IMR-90 (cell line): ENCODE measurements at places on chromosomes 13 and 19. TPM values are rescaled to one million over a fixed set of nuclear protein-coding genes. Genes with fewer than 3 reads are reported as not detected.

The MBNL2 gene
- 24.8 and 26.9 TPM in 2 replicates for polyA plus RNA-seq

DNA sequence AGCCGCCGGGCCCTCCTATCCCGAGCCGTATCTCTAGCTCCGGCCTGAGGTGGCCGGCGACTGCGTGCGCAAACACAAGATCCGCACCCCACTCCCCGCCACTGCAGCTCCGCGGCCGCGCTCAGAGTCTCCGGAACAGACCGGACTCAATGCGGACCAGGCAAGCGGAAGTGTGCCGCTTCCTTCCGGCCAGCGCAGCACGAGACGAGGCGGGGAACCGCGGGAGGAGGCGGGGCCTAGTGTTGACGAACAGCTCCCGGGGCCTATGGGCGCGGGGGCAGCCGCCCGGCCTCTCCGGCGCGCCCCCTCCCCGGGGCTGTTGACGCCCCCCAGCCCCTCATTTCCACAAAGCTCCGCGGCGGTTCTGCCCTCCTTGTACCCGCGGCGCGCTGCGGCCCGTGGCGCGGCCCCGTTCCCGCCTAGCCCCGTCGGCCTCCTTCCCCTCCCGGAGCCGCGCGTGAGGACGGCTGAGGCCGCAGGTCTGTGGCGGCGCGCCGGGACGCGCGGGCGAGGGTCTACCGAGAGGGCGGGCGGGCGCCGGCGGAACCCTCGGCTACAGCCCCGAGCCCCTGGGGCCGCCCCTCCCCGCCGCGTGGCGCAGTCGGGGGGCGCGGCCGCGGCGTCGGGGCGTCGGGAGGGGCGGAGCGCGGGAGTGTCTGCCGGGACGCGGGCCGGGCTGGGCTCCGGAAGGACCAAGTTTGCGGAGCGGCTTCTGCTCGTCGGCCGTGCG, at the start of gene DPY19L3:
TSS of gene DPY19L3 (plus strand) at position 340 of the 730 bp plus-strand sequence. CDS start 2,484 bp downstream, outside the sequence.
- H3K36me3 ChIP-seq = peaks cover 5% of the 10 kb centered on the region
- H3K27ac ChIP-seq = peak within 1 kb of the TSS; percentile 96
- H3K4me3 ChIP-seq = peak within 1 kb of the TSS; percentile 82

GRCh38 chr13:29883941-29884518, 33.6 kb upstream of the UBL3 start:
- peaks cover 2% of the 10 kb centered on the region; the same call in 1 of the 2 replicates for H3K27me3 ChIP-seq
- no peaks in the 10 kb centered on the region for H3K36me3 ChIP-seq
- peaks cover 3% of the 10 kb centered on the region; the same call in 1 of the 2 replicates for H3K4me1 ChIP-seq

DNA sequence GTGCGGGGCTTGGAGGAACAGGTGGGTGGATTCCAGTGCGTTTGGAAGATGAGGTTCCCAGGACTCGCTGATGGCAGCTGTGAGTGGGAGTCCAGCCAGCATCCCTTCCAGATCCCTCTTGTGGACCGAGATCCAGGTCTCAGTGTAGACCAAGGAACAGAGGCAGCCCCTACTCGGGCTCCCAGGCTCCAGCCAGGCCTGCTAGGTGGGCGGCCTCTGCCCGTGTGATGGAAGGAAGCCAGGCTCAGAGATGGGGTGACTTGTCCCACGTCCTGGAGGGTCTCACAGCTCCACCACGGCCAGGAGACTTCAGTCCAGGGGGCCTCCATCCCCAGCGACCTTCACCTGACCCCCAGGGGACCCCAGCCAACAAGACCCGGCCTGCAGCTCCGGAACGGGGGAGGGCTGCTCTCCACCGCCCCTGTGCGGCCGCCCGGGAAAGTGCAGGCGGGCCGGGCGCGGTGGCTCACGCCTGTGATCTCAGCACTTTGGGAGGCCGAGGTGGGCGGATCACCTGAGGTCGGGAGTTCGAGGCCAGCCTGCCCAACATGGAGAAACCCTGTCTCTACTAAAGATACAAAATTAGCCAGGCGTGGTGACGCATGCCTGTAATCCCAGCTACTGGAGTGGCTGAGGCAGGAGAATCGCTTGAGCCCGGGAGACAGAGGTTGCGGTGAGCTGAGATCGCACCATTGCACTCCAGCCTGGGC, 729 bp upstream of the MADCAM1 start:
- H3K36me3 ChIP-seq = no peaks in the 10 kb centered on the region
- peak; percentile 39 for DNase-seq
- H3K4me1 ChIP-seq = no peaks in the 10 kb centered on the region; the same call in 1 of the 2 replicates
- H3K27me3 ChIP-seq = peaks cover 32% of the 10 kb centered on the region
- no peak overlapping the region for H3K27ac ChIP-seq

The CDC42EP5 gene
- 25.3 and 45.3 TPM in 2 replicates for polyA plus RNA-seq

The GFY gene
- polyA plus RNA-seq = not detected in 2 replicates

DNA sequence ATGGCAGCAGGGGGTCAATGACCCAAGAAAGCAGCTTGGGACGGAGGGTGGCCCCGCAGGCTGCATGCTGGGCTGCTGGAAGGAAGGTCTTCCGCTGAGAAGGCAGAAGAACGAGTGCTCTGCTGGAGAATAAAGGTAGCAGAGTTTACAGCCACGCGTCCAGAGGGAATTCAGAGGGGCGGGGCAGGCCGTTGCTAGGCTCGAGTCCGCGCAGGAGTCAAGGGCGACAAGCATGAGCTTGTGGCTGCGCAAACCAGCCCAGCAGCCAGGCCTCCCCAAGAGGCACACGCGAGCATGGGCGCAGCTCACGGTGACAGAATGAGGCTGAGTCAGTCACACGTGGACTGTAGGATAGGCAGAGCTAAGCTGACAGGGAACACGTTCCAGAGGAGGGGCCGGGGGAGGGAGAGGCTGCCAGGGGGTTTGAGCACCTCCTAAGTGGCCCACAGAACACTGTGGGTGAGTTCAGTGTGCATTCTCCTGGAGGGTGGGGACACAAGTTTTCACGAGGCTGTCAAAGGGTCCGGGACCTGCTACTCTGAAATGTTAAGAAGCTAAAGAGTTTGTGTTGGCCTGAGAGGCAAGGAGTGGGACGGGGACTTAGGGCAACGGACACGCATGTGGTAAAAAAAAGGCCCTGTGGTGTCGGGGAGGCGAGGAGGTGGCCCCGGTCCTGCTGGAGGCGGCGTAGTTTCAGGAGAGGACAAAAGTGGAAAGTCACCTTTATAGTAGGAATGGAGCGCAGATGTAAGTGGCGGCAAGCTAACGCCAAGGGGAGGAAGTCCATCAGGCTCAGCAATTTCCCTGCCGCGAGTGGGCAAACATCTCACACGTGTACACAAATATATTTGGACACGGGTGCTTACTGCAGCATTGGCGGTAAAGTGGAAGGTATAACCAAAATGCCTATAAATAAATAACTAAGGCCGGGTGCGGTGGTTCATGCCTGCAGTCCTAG, 17.7 kb downstream of the RFX2 start:
- no peaks in the 10 kb centered on the region for H3K36me3 ChIP-seq
- peak; percentile 88 for DNase-seq
- no peaks in the 10 kb centered on the region for H3K27me3 ChIP-seq
- peak overlapping the region; percentile 77 for H3K27ac ChIP-seq
- peaks cover 21% of the 10 kb centered on the region for H3K4me1 ChIP-seq
- H3K4me3 ChIP-seq = peak overlapping the region; percentile 34

- no peaks in the 10 kb centered on the region for H3K36me3 ChIP-seq
- H3K4me3 ChIP-seq = no peak overlapping the region
- H3K27me3 ChIP-seq = peaks cover 2% of the 10 kb centered on the region; the same call in 1 of the 2 replicates
- no peaks in the 10 kb centered on the region for H3K4me1 ChIP-seq
- no peak overlapping the region for H3K27ac ChIP-seq
Measured at GRCh38 chr13:111429064-111429558, 108.7 kb downstream of the TEX29 start.

GRCh38 chr19:31908496-31909225, 436.7 kb upstream of the ZNF507 start:
- no peak for DNase-seq
- H3K36me3 ChIP-seq = no peaks in the 10 kb centered on the region
- no peaks in the 10 kb centered on the region for H3K27me3 ChIP-seq
- no peak overlapping the region for H3K27ac ChIP-seq
- no peak overlapping the region for H3K4me3 ChIP-seq
- H3K4me1 ChIP-seq = no peaks in the 10 kb centered on the region

DNA sequence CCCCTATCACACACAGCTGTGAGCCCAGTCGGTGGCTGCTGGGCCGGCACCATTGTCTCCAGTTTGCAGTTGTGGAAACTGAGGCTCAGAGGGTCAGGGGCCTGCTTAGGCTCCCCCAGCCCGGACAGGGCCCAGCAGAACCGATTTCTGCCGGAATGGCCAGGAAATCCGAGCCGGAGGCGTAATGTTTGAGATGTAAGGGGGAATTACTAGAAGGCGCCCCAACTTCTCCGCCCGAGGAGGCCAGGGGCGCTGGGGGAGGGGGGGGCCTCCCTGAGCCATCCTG, 962 bp downstream of the KISS1R start:
- peaks cover 8% of the 10 kb centered on the region for H3K4me1 ChIP-seq
- no peak overlapping the region for H3K27ac ChIP-seq
- peaks cover 38% of the 10 kb centered on the region for H3K27me3 ChIP-seq
- no peak overlapping the region for H3K4me3 ChIP-seq

The SLC10A2 gene
- polyA plus RNA-seq = not detected in 2 replicates

DNA sequence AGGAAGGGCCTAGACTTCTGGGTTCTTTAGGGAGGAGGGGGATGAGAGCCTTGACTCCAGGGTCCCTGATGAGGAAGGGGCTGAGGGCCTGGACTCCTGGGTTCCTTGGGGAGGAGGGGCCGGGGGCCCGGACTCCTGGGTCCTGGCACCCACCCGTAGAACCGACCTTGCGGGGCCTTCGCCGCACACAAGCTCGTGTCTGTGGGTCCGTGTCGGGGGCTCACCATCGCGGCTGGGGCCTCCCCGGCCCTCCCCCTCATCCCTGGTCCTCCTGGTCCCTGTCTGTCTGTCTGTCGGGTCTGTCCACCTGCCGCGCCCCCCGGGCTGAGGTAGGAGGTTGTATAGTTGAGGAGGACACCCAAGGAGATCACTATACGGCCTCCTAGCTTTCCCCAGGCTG, 662 bp upstream of the SPACA6 start:
- H3K36me3 ChIP-seq = peaks cover 43% of the 10 kb centered on the region
- peak overlapping the region; percentile 99; the same call in 1 of the 2 replicates for H3K27ac ChIP-seq
- H3K4me1 ChIP-seq = peaks cover 14% of the 10 kb centered on the region

- H3K4me3 ChIP-seq = peak overlapping the region; percentile 47; the same call in 1 of the 2 replicates
- no peak overlapping the region for H3K27ac ChIP-seq
- no peaks in the 10 kb centered on the region for H3K27me3 ChIP-seq
- DNase-seq = no peak
- H3K4me1 ChIP-seq = no peaks in the 10 kb centered on the region
Measured at GRCh38 chr19:4303819-4304537, 420 bp upstream of the FSD1 start.

GRCh38 chr19:6767081-6767356, 216 bp downstream of the SH2D3A start:
- DNase-seq = no peak
- H3K4me3 ChIP-seq = no peak overlapping the region
- no peaks in the 10 kb centered on the region for H3K4me1 ChIP-seq
- H3K27ac ChIP-seq = no peak overlapping the region
- no peaks in the 10 kb centered on the region for H3K36me3 ChIP-seq
- no peaks in the 10 kb centered on the region; the same call in 1 of the 2 replicates for H3K27me3 ChIP-seq

DNA sequence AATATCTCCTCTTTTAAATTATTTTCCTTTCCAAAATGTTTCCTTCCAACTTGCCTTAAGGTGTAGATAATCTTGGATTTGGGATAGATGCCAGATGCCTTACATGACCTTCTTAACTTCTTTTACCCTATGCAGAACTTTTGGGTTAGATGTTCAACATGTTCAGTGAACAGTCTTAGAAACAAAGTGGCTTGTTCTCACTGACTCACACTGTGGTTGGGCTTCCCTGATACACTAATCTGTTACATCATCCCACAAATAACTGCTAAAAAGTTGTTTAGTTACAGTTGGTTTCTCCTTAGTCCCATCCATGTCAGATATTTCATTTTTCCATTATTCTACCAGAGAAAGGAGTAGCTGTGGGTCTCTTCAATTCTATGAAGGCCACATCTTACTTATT, 2638.2 kb downstream of the PCDH9 start:
- peak; percentile 61 for DNase-seq
- H3K4me3 ChIP-seq = no peak overlapping the region
- no peaks in the 10 kb centered on the region for H3K4me1 ChIP-seq
- no peak overlapping the region for H3K27ac ChIP-seq

DNA sequence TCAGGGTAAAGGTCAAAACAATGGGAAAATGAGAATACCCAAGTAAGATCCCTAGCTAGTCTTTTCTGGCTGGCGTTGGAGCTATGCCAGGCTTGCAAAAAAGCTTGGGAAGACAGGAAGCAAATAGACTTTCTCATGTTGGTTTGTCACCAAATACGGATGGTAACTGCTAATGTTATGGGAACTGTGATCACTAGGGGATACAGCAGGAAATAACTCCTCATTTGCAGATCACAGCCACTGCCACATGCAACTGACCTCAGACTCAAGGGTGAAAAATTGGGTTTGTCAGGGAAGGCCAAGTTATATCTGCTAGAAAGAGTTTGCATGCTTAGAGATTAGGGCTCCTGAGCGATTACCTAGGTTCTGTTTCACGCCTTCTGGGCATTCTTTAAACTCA, 162.9 kb downstream of the NHLRC3 start:
- no peak for DNase-seq
- no peaks in the 10 kb centered on the region for H3K36me3 ChIP-seq
- H3K27ac ChIP-seq = no peak overlapping the region
- no peaks in the 10 kb centered on the region for H3K4me1 ChIP-seq

The CLIP3 gene
- polyA plus RNA-seq = 24.4 and 28.7 TPM in 2 replicates

The CGB8 gene
- 0.47 and 0.48 TPM in 2 replicates for polyA plus RNA-seq

The GJB2 gene
- 0.09 and 0.17 TPM in 2 replicates for polyA plus RNA-seq

GRCh38 chr19:13905634-13906520, at the start of the genes BRME1 and CC2D1A:
Gene BRME1 (minus strand): TSS chr19:13906117. CDS start chr19:13904892, 1,225 bp downstream.
Gene CC2D1A (plus strand): TSS chr19:13906201. CDS start chr19:13906442, 241 bp downstream.
- no peaks in the 10 kb centered on the region; the same call in 1 of the 2 replicates for H3K4me1 ChIP-seq
- peak within 1 kb of the TSS; percentile 79 for H3K27ac ChIP-seq
- peak within 1 kb of the TSS; percentile 97 for H3K4me3 ChIP-seq
- H3K36me3 ChIP-seq = peaks cover 7% of the 10 kb centered on the region

- no peak overlapping the region for H3K27ac ChIP-seq
- H3K27me3 ChIP-seq = peaks cover 8% of the 10 kb centered on the region
- H3K4me3 ChIP-seq = no peak overlapping the region
- no peaks in the 10 kb centered on the region for H3K4me1 ChIP-seq
Measured at GRCh38 chr13:27853861-27854260, 61.6 kb downstream of the GSX1 start.

GRCh38 chr13:25171517-25172302, at the start of gene AMER2:
Gene AMER2 (minus strand): TSS chr13:25172288. CDS start chr13:25171619, 669 bp downstream.
- H3K27me3 ChIP-seq = peaks cover 50% of the 10 kb centered on the region
- peak within 1 kb of the TSS; percentile 22; the same call in 1 of the 2 replicates for H3K4me3 ChIP-seq
- no peaks in the 10 kb centered on the region; the same call in 1 of the 2 replicates for H3K4me1 ChIP-seq
- H3K36me3 ChIP-seq = no peaks in the 10 kb centered on the region
- H3K27ac ChIP-seq = no peak within 1 kb of the TSS

The ZNF888 gene
- polyA plus RNA-seq = 0.50 and 0.82 TPM in 2 replicates

The FPR2 gene
- polyA plus RNA-seq = not detected in 2 replicates

DNA sequence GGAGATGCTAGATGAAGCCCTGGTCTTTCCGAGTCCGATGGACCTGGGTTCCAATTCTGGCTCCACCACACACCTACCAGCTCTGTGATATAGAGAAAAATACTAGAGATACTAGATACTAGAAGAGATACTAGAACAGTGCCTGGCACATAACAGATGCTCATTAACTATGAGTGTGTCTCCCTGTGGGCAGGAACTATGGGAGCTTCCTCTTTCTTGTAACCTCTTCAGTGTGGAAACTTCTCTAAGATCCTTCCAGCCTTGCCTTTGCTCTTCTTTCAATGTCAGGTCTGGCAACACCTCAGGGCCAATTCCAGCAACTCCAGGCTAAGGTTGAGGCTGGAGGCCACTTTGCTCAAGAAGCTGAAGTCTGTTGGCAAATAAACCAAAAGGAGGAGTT, 143.9 kb downstream of the KATNAL1 start:
- peaks cover 20% of the 10 kb centered on the region for H3K27me3 ChIP-seq
- no peaks in the 10 kb centered on the region for H3K36me3 ChIP-seq
- no peak overlapping the region for H3K4me3 ChIP-seq
- no peak for DNase-seq
- H3K27ac ChIP-seq = no peak overlapping the region
- no peaks in the 10 kb centered on the region for H3K4me1 ChIP-seq

The LRFN3 gene
- 4.8 TPM in 2 replicates for polyA plus RNA-seq

- H3K4me1 ChIP-seq = no peaks in the 10 kb centered on the region
- no peak overlapping the region for H3K4me3 ChIP-seq
- H3K27me3 ChIP-seq = no peaks in the 10 kb centered on the region
- DNase-seq = no peak
- H3K27ac ChIP-seq = no peak overlapping the region
- peaks cover 84% of the 10 kb centered on the region for H3K36me3 ChIP-seq
Measured at GRCh38 chr19:325173-325936, 19.2 kb downstream of the MIER2 start.
